Urothelium cell line (cell line): ENCODE measurements at places on chromosomes 1 and 21.
A peak's percentile ranks its signal among the peaks of the same experiment; 100 is the strongest.

GRCh38 chr21:42845296-42845965 is 33.9 kb downstream of the WDR4 start:
- no peak for DNase-seq

DNA sequence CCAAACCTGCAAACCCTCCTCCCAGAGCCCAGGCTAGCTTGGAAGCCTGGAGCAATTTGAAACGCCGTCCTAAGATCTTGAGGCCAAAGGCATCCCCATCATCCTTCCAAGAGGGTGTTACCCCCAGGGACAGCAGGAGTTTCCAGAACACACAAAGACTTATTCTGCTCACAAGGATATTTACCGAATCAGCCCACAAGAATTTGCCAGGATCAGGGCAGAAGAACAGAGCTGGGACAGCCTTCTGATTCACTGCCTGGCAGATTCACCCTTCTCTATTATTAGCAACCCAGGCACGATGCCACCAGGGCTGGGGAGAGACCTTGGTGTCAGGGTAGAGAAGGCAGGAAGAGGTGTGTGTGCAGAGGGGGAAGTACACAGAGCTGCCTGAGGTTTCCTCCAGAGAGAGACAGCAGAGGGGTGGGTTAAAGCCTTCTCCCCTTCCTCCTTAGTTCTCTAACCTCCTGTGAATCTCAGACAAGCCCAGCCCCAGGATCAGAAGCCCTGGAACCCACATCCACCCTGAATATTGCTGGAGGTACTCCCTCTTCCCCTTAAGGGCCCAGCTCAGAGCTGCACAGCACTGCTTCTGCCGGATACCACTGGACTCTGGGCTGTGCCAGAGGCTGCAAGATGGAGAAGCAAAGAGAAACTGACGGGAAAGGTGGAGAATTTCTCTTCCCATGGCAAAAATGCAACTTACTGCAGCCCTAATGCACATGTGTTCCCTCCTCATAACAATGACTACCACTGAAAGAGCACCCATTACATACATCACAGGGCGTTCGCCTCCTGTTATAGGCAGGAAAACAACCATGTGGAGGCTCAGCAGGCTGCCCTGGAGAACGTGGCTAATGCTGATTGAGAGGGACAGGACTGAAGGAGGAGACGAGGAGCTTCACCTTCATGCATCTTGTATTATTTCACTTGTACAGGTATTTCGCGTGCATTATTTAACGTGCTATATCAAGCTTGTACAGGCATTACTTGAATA is 61.8 kb downstream of the ITPKB start:
- peak; percentile 81 for DNase-seq

DNA sequence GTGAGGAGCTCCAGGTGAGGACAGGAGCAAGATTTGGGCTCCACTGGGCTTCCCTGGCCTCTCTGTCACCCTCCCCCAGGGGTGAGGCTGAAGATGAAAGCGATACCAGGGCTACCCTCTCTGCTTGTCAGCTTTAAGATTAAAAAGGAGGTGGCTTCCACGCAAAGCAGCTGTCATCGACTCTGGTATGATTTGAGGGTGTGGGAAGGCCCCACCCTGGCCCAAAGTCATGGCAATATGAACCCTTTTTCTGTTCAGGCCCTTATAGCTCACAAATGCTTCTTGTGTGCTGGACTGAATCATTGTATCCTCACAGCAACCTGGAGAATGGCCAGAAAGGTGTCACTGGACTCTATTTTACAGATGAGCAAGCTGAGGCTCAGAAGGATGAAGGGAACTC is 41.6 kb downstream of the NUAK2 start:
- no peak for DNase-seq

DNA sequence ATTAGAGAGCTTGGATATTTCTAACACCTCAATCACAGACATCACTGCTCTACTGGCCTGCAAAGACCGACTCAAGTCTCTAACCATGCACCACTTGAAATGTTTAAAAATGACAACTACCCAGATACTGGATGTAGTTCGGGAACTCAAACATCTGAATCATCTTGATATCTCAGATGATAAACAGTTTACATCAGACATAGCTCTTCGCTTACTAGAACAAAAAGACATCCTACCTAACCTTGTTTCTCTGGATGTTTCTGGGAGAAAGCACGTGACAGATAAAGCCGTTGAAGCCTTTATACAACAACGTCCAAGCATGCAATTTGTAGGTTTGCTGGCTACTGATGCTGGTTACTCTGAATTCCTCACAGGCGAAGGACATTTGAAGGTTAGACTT is 45.1 kb downstream of the ZYG11B start:
- no peak for DNase-seq

GRCh38 chr1:184052194-184052559 is 647 bp downstream of the TSEN15 start:
- no peak for DNase-seq

DNA sequence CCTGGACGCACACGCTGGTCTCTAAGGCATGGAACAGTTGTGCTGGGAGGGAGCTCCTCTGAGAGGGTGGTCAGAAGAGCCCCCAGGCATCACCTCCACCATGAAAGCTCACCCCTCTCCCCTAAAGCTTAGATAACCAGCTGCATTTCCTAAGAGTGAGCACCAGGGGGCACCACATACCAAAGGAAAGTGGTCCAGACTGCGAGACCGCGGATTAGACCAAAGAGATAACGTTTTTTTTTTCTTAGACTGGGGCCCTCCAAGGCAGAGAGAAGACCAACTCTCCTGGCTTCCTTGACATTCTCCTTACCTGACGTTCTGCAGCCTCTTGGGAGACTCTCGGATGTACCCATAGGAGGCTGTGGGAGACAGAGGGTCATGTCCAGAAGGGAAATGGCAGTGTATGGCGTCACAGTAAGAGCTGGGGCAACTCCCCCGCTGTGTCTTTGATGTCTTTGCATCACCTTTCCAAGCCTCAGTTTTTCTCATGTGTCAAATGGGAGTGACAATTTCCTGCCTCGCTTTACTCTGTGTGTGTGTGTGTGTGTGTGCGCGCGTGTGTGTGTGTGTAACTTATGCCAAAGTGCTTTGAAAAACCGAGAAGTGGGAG is 12.3 kb upstream of the IFNLR1 start:
- peak; percentile 73 for DNase-seq

- no peak for DNase-seq
Measured at GRCh38 chr1:11311816-11312755, 39.1 kb downstream of the UBIAD1 start.

DNA sequence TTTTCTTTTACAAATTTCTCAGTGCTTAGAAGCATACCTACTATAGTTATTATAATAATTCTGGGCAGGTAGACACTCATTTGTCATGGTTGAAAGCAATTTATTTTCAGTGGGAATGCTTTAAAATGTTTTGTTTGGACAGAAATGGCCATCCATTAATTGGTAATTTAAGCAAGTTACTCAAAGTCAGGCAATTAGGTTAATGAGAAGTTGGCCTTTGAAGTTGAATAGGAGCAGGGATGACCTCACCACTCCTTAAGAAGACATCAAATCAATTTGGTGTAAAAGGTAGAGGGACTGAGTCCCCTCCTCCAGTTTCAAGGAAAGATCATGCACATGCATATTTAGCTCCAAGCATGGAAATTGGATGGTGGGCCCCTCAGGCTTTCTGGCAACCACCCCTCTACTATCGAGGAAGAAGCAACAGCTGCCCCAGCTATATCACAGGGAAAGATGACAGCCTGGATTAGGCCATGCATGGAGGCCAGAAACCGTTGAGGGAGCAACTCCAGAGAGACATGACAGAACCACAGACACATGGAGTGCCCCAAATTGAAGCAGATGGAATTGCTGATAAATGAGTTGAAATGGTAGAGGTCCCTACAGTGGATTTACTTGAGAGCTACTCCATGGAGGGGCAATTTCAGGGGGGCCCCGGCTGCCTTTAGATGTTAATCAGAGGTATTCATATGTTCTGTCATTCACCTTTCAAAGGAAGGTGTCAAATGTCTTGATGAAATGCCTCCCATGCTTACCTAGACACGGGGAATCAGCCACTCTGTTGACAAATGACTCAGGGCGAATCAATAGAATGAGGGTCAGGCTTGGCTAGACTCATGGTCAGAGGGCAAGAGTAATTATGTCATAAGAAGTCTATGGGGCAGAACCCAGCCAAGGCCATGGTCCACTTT is 26.7 kb downstream of the HLX start:
- DNase-seq: no peak

GRCh38 chr21:32888971-32889370 is 117.4 kb upstream of the PAXBP1 start:
- DNase-seq: peak; percentile 45

- DNase-seq: no peak
Measured at GRCh38 chr1:197981561-197981960, 64.4 kb downstream of the LHX9 start.

DNA sequence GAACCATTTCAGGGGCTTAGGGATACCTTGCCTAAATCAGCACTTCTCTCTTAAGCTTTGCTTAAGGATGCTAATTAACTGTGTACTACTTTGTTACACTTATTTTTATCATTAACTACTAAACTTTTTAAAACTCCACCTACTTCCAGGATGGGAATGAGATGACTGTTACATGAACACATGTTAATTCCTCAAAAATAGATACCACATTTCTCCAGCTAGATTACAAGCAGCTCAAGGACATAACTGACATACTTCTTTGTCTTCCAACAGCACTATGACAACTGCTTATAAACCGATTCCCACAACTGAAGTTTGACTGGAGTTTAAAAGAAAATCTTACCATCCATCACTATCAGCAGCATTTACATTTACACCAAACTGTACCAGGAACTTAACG is 53.7 kb downstream of the TP53BP2 start:
- no peak for DNase-seq

- DNase-seq: no peak
Measured at GRCh38 chr1:210263963-210264362, 31.4 kb downstream of the SERTAD4 start.

- DNase-seq: no peak
Measured at GRCh38 chr1:151255381-151255780, 847 bp downstream of the PSMD4 start.

GRCh38 chr1:119827010-119827409 is 15.8 kb upstream of the REG4 start:
- DNase-seq: no peak

- DNase-seq: no peak
Measured at GRCh38 chr1:14826172-14826636, 227.7 kb downstream of the KAZN start.

GRCh38 chr1:161763522-161764098 is 2.5 kb upstream of the ATF6 start:
- DNase-seq: peak; percentile 39

- no peak for DNase-seq
Measured at GRCh38 chr1:185440877-185441276, 123.8 kb upstream of the IVNS1ABP start.

DNA sequence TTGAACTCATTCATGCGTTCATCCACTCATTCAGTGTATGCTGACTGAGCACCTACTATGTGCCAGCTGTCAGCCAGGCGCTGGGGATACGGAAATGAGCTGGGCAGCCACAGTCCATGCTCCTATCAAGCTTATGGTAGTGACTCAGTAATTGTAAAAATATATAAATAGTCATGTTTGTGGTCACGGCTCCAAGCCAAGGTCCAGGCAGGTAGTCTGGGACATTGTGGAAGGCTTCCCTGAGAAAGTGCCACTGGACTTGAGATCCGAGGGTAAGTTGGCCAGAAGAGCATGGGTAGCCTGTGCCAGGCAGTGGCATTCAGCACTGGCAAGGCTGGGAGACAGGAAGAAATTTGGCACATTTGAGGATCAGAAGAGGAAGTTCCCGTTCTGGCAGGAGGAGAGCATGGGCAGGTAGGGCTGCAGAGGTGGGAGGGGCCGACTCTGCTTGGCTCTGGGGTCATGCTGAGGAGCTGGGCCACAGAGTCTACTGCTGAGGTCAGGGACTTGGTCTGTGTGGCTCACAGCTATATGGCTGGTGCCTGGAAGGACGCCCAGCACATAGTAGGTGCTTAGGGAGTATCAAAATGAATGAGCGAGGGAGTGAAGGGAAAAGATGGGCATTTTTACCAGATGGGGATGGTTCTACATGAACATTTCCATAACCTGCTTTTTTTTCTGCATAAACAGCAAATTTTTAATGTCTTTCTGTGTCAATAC is 6.9 kb downstream of the PTPRF start:
- no peak for DNase-seq

- DNase-seq: no peak
Measured at GRCh38 chr1:186849271-186849671, 20.5 kb downstream of the PLA2G4A start.

DNA sequence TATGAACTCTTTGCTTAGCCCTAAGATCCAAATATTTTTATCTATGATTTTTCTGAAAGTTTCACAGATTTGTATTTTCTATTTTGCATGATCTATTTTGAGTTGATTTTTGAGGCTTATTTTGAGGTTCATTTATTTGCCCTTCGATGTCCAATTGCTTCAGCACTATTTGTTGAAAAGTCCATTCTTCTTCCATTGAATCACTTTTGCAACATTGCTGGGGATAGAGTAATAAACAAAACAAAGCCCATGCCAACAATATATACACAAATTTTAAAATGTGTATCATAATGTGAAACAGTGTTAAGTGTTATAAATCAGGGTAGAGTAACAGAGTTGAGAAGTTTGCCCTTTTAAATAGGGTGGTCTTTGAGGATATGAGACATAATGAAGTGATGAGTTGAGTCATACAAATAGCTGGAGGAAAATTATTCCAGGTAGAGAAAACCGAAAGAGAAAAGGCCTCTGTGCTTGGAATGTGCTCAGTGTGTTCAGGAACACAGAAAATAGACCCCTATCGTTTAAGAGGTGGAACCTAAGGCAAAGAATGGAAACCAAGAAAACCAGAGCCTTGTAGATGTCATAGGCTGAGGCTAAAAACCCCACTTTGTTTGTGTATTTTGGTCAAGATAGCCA is 172.7 kb upstream of the NR5A2 start:
- DNase-seq: no peak

- no peak for DNase-seq
Measured at GRCh38 chr1:208910161-208910560, 666.0 kb upstream of the PLXNA2 start.

DNA sequence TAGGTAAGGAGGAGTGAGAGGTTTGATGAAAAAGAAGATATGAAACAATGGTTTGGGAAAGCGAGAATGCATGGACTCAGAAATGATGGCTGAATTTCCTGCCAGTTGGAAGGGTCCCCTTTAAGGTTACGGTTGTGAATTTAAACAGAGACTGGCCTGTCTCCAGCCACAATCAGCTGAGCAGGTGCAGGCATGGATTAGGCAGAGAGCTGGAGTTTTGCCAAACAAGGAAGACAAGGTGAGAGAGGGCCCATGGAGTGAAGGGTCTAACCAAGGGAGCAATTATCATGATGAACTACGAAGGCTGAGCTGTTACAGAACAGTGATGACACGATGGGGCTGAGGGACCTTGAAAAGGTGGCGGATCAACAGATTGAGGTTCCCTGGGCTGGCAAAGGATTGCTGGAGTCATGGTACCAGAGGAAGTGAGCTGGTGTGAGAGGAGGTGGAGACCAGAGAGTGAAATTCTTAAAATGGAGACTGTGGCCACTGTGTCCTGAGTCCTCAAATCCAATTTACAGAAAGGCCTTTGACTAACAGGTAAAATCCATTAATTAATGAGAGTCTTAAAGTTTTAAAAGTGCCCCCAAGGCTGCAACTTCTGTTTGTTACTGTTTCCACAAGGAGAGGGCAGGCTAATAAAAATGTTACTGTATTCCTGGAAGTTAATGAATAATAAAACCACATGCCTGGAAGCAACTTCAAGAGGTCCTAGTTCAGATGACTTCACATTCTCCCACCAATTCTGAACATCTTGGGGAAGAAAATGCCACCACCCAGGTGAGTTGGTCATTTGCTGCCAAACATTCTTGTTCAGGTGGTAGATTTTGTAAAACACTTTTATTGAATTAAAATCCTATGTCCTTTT is 41.5 kb downstream of the LHX9 start:
- no peak for DNase-seq

- no peak for DNase-seq
Measured at GRCh38 chr1:16296643-16297042, 55.6 kb downstream of the FBXO42 start.
